ENCODE measurements at places on chromosomes 2 and 18.

- no peak for DNase-seq
Observed at GRCh38 chr2:167028503-167028902, 140.2 kb downstream of the XIRP2 start.

GRCh38 chr18:45580127-45580526 lies 35.1 kb upstream of the SLC14A2 start:
- no peak for DNase-seq

GRCh38 chr2:108916796-108917421 lies 72.1 kb downstream of the EDAR start:
- no peak for DNase-seq

DNA sequence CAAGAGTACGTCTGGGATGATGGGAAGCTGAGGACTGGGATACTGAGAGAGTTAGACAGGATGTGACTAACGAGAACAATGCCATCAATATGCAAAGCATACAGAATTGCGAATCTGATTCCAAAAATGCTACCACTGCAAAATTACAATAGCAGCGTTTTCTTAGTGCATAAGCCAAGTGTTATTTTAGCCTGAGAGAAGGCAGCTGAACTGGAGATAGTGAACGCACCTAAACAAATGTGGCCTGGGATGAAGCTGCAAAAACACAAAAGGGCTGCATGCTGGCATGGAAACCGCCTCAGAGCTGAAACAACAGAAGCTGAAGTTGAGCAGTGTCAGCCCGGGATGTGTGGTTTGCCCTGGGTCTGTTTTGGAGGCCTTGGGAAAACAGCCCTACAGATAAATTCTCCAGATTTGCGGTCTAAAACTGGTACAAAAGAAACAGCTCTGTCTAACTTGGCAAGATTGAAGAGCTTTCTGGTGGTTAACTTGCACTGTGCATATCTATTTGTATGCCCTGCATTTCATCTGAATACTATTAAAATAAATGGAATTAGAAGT lies 45.5 kb downstream of the LYPD6 start:
- DNase-seq = no peak

DNA sequence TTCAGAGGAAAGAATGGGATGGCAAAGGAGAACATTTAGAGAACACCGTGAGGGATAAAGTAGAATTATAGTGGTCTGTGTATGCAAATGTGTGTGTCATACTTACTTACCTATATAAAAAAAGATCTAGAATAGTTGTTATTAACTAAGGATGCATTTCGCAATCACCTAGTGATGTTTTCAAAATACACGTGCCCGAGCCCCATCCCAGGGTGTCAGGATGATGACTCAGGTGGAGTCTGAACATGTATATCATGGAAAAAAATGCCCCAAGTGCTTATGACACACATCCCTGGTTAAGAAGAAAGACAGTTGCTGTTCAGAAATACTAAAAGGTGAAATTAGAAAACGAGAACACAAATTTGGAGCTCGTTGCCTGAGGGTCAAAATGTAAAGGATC lies 109.0 kb downstream of the CERS6 start:
- DNase-seq = no peak

- no peak for DNase-seq
Observed at GRCh38 chr2:226424971-226425370, 374.6 kb downstream of the IRS1 start.

DNA sequence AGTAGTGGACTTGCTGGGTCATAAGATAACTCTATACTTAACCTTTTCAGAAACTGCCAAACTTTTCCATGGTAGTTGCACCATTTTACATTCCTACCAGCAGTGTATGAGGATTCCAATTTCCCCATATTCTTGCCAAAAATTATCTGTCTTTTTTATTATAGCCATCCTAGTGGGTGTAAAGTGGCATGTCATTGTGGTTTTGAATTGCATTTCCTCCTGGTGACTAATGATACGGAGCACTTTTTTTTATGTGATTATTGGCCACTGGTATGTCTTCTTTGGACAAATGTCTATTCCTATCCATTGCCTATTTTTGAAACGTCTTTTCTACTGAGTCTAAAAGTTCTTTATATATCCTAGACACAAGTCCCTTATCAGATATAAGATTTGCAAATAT lies 44.3 kb downstream of the CACNB4 start:
- DNase-seq = peak; percentile 85

GRCh38 chr2:119308793-119309330 lies 57.8 kb downstream of the C2orf76 start:
- DNase-seq = no peak

DNA sequence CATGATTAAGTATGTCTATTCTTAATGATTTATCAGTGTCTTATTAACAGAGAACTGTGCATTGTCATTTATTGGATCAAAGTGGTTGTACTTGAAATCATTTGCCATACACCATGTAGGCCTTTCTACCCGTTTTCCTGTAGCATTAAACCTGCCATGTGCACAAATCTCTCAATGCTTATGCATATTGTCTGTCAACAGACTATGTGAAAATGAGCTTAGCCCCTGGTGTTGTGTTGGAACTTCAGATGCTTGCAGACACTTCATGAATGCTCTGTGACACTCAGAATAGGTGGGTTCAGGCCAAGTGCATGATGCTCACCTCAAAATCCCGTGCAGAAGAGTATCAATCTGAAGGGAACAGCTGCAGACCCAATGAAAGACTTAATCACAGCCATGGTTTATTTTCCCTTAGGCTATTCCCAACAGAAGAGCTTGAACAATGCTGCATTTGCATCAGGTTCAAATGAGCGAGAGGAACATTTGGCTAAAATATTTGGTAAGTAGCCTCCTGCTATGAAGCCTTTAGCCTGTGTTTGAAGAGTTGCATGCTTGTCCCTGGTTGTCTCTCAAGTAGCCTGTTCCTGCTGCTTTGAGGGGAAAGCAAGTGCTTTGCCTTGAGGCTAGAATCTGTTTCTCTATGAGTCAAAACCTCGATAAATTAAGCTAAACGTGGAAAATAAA lies 6.1 kb downstream of the C2orf92 start:
- DNase-seq = no peak

- no peak for DNase-seq
Observed at GRCh38 chr18:79642626-79643025, 37.0 kb upstream of the CTDP1 start.

DNA sequence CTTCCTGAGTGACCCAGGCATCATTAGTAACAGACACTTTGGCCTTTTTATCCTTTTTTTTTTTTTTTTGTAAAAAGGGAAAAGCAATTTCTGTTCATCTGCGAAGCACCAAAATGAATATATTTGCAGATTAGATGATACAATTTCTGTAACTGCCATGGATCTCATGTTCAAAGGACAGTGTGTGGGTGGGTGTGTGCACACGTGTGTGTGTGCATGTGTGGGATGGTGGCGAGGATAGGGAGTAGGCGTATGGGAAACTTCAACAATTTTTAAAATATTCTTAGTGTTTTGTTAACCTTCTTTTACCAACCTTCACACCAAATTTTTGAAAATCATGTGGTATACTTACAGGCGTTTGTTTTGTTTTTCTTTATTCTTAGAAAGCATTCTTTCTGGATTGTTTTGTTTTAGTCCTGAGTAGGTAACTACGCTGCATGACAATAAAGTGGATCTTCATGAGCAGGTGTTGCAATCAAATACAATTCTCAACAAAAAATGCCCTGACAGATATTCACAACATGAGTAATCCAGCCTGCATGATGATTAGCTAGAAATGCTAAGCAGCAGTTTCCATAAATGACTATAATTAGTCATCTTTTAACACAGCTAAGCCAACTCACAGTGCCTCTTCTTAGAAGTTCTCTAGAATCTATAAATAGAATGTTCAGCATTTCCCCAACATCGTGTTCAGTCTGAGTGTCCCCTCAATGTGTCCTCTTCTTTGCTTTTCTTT lies 53.5 kb upstream of the RMDN2 start:
- peak; percentile 94 for DNase-seq

DNA sequence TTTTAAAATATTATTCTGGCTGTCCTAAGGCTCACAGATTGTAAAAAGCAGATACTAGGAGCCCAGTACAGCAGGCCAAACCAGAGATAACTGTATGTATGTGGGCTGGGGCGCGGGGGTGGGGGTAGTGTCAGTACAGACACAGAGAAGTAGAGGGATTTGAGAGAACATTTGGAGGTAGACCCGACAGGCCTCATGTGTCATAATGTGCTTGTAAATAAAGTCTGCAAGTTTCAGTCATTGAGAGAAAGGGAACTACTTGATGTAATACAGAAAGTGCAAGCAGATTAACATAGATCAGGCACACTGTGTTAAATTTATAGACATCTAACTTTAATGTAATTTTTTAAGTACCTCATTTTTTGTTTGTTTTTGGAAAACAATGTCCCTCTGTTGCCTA lies 7.4 kb upstream of the POLI start:
- DNase-seq = no peak

DNA sequence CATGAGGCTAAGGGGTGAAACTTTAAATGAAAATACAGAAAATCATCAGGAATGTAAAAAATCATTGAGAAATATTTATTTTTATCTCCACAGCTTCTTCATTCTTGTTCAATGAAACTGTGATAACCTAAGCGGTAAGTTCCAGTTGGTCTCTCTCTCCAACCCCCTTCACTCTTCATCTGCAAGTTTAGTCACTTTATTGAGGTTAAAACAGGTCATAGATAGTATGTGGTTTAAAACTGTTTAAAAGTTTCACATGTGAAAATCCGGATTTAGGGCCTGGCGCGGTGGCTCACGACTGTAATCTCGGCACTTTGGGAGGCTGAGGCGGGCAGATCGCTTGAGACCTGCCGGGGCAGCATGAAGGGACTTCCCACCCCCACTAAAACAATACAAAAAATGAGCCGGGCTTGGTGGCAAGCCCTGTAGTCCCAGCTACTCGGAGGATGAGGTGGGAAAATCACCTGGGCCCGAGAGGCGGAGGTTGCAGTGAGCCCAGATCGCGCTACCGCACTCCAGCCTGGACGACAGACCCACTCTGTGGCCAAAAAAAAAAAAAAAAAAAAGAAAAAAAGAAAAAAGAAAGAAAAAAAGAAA lies 1.6 kb upstream of the PHLPP1 start:
- DNase-seq = no peak

DNA sequence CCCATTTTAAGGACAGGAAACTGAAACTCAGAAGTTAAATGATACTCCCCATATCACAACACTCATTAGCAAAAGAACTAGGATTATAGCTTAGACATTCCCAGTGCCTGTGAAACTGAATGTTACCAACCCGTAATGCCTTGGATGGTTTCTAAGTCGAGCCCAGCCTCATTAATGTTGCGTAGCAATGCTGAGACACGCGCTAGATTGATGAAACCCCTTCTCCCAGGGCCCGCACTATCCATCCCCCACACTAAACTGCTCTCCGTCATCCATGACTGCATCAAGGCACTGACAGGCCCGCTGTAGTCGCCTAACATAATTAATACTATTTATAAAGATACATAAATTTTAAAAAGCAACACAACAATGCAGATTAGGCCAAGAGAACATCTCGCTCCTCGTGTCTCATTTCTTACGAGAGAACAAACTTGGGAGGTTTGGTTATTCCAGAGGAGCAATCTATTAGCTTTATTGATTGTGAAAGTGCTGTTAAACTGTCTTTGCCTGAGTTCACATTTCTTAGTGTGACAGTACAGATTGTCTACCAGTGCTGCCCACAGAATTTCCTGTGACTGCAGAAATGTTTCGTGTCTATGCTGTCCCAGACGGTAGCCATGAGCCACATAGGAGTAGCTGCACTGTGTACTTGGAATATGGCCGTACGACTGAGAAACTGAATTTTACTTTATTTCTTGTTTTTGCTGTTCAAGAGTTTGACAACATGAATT lies 312.2 kb upstream of the RAB12 start:
- no peak for DNase-seq

DNA sequence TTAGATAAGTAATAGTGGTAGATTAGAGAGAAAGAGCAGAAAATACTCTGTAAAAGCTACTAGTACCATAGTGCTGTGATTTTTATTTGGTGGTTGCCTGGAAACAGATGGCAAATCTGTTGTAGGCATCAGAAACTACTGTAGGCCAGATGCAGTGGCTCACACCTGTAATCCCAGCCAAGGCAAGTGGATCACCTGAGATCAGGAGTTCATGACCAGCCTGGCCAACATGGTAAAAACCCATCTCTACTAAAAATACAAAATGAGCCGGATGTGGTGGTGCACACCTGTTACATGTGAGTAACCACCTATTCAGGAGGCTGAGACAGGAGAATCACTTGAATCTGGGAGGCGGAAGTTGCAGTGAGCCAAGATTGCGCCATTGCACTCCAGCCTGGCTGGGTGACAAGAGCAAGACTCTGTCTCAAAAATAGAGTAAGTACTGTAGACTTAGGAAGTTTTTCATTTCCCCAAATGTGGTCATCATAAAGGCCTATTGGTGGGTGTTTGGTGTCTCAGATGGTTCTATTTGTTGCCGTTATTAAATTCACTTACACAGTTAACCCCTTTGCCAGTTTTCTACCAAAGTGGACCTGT lies 79.6 kb downstream of the SPTBN1 start:
- no peak for DNase-seq

- no peak for DNase-seq
Observed at GRCh38 chr2:83475371-83475770, 983.7 kb downstream of the SUCLG1 start.

GRCh38 chr2:39706312-39706711 lies 40.6 kb downstream of the TMEM178A start:
- no peak for DNase-seq

- DNase-seq = no peak
Observed at GRCh38 chr2:112792419-112792818, 8.1 kb upstream of the IL1A start.

- DNase-seq = no peak
Observed at GRCh38 chr2:26980971-26981370, 10.5 kb downstream of the MAPRE3 start.

DNA sequence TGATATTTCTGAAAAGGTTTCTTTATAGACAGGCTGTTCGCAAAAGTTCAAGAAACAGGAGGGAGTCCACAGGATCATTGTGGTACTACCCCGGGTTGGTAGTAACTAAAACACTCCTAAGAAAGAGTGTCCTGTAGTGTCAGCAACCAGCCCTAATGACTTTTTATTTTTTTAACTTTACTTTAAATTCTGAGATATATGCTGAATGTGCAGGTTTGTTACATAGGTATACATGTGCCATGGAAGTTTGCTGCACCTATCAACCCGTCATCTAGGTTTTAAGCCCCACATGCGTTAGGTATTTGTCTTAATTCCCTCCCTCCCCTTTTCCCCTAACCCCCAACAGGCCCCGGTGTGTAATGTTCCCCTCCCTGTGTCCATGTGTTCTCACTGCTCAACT lies 1396.9 kb upstream of the ZEB2 start:
- no peak for DNase-seq

GRCh38 chr2:6069381-6069780 lies 377.2 kb downstream of the SOX11 start:
- no peak for DNase-seq

GRCh38 chr18:47470941-47471340 lies 219.5 kb upstream of the SKOR2 start:
- no peak for DNase-seq

- DNase-seq = no peak
Observed at GRCh38 chr2:136232456-136233172, 114.7 kb upstream of the CXCR4 start.

GRCh38 chr2:174013315-174013751 lies 48.2 kb upstream of the SP3 start:
- no peak for DNase-seq

GRCh38 chr18:27527856-27528255 lies 342.7 kb upstream of the CHST9 start:
- DNase-seq = no peak
